Stimulated activated CD4-positive, alpha-beta T cell treated with anti-CD3 and anti-CD28 coated beads, Interleukin-4, amount 100 ng/mL, for 48 hours (primary cell): ENCODE measurements at places on chromosomes 4 and X.

DNA sequence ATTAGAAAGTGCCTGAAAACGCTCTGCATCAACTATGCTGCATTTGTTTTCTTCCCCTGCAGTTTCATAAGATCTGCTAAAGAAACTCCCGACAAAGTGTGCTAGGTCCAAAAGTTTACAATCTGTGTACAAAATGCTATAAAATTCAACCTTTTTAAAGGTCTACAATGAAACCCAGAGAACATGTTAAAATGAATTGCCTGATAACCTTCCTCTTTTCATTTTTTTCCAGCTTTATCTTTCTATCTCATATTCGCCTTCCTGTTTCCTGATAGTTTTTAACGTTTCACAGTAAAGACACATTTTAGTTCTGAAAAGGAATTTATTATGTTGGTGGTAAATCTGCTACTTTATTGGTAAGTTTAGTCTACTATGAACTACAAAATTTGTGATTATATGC is 9.5 kb upstream of the HPGDS start:
- DNase-seq = no peak

GRCh38 chr4:37748485-37748884 is 62.3 kb upstream of the RELL1 start:
- DNase-seq = no peak

- no peak for DNase-seq
Measured at GRCh38 chr4:156137679-156138473, 184.2 kb upstream of the CTSO start.

- no peak for DNase-seq
Measured at GRCh38 chrX:155266439-155266838, 2.1 kb upstream of the RAB39B start.

DNA sequence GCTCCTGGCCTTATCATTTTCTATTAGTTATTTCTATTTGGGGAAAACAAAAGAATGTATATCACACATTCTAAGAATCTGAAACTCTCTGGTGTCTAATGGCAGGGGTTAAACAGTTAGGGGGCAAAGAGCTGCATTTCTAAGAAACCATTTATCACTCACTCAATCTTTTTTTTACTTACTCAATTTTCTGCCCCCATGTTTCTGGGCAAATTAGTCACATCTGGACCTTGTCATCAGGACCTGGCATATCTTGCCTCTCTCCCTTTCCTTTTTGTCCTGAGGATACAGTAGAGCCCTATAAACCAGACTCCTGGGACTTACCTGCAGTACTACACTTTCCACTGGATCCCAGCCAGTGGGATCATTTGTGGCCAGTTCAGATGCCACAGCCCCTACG is 89.1 kb downstream of the ANXA3 start:
- no peak for DNase-seq

- DNase-seq = no peak
Measured at GRCh38 chrX:74490247-74490646, 69.0 kb downstream of the SLC16A2 start.

DNA sequence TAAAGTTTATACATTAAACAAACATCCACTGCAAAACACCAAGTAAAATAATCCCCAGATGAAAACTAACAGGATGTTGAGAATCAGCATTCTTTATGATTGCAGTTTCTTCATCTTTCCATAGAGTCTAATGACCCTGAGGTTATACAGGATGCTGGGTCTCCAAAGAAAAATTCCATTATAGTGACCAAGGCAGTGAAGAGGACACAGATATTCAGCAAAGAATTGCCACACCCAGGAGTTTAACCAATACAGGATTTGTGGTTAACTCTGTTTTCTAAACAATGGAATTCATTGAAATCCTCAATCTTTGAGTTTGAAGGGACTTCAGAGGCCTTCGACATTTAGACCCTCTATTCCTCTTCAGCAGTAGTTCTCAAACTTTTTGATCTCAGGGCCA is 76.2 kb upstream of the ESX1 start:
- no peak for DNase-seq

GRCh38 chrX:23813808-23814207 is 30.8 kb downstream of the SAT1 start:
- DNase-seq = no peak

DNA sequence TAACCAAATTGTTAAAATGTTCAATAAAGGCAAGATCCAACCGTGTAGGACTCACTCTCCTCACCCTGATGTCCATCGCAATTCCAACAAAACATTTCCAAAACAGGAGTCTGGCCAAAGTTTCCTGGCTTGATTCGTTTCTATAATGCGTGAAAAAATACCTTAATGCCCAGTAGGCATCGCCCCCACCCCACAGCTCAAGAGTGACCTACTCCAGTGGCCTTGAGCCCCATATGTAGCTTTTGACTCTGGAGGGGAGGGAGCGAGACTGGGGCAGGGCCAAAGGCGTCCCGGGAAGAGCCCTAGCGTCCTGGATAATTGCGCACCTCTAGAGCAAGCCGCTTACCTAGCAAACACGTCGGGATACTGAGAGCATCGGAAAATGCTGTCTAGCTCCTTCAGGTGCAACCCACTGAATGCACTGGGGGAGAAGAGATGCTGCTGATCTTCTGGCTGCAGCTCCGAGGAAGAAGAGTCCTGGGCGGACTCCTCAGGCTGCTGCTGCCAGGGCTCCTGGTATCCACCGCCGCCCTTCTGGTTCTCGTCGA is 55.6 kb upstream of the NKAP start:
- no peak for DNase-seq

- DNase-seq = no peak
Measured at GRCh38 chrX:133594156-133594555, 178.9 kb upstream of the GPC4 start.

- no peak for DNase-seq
Measured at GRCh38 chrX:13190051-13190450, 129.8 kb downstream of the ATXN3L start.

DNA sequence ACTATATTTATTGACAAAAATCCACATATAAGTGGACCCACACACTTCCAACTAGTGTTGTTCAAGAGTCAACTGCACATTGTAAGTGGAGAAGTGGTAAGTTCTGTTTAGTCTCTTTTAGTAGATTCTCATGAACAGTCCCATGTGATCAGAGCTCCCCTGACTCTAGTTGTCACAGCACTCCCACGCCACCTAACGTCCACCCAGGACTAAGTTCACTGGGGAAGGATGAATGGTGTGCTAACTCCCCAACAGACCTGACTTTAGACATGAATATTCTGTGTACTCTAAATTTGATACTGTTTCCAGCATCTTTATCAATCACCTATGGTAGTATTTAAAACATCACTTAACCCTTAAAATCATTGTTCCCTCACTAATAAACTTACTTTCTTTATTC is 59.8 kb downstream of the PACRGL start:
- no peak for DNase-seq

GRCh38 chr4:86543560-86544309 is 50.4 kb upstream of the PTPN13 start:
- DNase-seq = no peak

GRCh38 chr4:48683784-48684666 is 96.1 kb downstream of the FRYL start:
- no peak for DNase-seq

- no peak for DNase-seq
Measured at GRCh38 chr4:155510771-155511170, 134.0 kb upstream of the MAP9 start.

- DNase-seq = no peak
Measured at GRCh38 chr4:168293386-168293975, 25.1 kb downstream of the DDX60 start.

DNA sequence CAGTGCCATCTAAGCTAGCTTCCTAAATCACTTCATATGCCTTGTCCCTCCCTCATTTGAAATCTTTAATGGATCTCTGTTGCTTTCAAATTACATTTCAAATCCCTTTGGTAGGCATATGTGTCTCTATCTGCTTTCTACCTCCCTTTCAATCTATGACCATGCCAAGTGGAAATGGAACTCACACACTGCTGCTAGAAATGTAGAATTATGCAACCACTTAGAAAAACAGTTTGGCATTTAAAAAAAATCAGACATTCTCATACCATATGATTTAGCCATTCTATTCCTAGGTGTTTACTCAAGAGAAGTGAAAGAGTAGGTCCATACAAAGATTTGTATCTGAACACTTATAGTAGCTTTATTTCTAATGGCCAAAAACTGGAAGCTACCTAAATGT is 413.5 kb upstream of the INTU start:
- DNase-seq = no peak

DNA sequence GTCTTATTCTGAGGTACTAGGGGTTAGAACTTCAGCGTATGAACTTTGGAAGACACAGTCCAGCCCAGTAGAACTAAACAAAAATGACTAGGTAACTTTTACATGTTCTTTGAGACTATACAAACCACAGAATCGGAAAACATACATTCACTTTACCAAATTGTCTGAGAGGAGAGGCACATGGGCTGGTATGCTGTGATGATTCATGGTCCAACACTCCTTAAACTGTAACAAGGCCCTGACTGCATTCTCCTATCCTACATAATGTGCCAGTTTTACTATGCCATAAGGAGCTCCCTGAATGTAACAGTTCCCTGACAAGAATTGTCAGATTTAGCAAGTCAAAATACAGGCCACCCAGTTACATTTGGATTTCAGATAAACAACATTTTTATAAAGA is 640.0 kb downstream of the RAB28 start:
- no peak for DNase-seq

- no peak for DNase-seq
Measured at GRCh38 chrX:97210501-97210900, 326.8 kb downstream of the RPA4 start.

DNA sequence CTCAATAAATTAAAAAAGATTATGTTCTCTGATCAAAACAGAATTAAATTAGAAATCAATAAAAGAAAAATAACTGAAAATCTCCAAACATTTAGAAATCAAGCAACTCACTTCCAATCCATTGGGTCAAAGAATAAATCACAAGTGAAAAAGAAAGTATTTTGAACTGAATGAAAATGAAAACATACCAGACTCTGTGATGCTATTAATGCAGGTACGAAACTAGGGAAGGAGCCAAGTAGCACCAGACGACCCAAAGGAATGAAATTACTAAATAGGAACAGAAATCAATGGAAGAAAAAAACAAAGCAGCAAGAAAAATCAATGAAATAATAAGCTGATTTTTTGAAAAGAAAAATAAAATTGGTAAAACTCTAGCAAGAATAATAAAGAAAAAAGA is 15.4 kb downstream of the CCDC110 start:
- no peak for DNase-seq

GRCh38 chr4:182583703-182584415 is 333.3 kb downstream of the DCTD start:
- DNase-seq = no peak

DNA sequence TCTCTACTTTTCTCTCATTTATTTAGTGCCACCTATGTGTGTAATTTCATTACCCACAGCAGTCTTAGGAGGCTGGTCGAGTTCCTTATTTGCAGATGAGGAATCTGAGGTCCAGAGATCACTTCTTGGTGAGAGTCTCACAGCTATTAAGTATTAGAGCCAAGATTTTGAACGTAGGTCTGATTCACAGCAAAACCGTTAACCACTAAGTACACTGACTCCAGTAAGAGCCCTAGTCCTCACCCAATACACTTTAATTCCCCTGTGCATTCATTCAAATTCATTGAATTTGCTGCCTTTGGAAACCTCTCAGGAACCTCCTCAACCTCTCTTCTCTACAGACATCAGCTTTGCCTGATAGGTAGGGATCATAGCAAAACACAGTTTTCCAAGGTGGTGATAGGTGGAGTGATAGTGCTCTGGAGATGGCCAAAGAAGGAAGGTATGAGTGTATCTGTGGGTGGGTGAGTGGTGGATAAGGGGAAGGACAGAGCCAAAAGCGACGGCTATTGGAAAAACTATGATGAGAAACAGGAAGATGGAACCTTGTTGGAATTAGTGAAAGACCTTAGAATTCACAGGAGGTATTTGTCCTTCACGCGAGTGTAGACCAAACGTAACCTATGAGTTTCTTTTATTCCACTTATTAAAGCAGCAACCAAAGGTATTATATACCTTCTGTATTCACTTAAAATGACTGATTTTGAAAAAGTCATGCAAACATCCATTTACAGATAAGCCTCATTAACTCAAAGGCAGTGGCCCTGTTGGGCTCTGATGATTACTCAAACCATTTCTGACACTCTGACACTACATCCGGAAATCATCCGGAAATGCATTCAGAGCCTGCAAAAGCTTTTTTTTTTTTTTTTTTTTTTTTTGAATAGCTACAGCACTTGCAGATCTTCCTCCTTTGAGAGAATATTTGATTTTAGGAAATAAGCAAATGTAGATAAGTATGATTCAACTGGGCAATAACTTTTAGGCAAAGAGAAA is 6.3 kb downstream of the FMR1 start:
- DNase-seq = no peak

GRCh38 chrX:129997086-129997485 is 14.7 kb downstream of the BCORL1 start:
- no peak for DNase-seq

DNA sequence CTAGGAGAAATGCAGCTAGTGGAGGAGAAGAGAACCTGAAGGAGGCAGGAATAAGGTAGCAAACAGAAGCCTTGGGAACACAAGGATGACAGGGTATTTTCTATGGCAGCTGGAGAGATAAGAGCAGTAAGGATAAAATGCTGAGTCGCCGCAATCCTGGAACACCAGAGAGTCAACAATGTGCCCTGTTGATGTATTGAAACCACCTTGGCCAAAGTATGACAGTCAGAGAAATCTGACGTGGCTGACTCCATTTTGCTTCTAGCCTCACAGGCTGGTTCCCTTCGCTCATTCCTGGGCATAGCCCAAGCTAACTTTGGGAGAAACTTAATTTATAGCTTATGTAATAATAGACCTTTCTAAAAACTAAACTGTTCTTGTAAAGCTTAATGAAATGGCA is 56.6 kb upstream of the C4orf54 start:
- no peak for DNase-seq

DNA sequence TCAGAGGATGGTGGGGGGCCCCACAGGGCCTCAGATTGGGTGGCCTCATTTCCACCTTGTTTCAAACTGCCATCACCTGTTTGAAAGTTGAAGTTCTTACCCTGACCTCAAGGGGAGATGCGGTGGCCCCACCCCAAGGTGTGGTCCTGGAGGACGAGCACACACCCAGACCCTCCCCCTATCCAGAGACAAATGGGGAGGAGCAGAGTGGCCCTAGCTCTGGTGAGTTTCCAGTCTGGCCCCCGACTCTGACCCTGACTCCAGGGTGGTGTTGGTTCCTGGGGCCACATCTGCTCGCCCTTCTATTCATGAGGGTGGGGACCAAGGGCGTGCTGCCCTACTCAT is 36.3 kb upstream of the ADRA2C start:
- no peak for DNase-seq

DNA sequence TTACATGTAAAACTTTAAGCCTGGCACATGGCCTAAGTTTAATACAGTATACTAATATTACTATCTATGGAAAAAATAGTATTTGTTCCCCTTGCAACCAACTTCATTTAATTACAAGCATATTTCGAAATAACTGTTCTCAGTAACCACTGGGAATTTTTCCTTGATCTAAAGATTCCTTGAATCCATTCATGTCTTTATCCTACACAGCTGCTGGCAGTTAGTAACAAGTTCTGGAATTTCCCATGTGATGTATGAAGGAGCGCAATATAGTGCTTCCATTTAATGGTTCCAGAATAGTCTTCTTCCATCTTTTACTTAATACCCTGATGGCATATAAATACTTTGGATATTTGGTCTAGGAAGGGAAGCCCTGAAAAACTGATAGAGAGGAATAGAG is 136.5 kb downstream of the AASDH start:
- DNase-seq = no peak

GRCh38 chrX:12447448-12448064 is 309.3 kb downstream of the FRMPD4 start:
- no peak for DNase-seq
